ENCODE measurements at places on chromosomes 13 and 19. TPM values are rescaled to one million over a fixed set of nuclear protein-coding genes. Genes with fewer than 3 reads are reported as not detected.

LNX2 gene
- polyA plus RNA-seq = 14.6 TPM

CERS4 gene
- polyA plus RNA-seq = 35.3 TPM

UNC13A gene
- 1.2 TPM for polyA plus RNA-seq

ELAVL3 gene
- 0.15 TPM for polyA plus RNA-seq

LILRA2 gene
- polyA plus RNA-seq = 0.79 TPM

ZNF226 gene
- polyA plus RNA-seq = 23.8 TPM

SLITRK1 gene
- polyA plus RNA-seq = 0.47 TPM
